ENCODE measurements at places on chromosomes 12 and 14.
A peak's percentile ranks its signal among the peaks of the same experiment; 100 is the strongest.

GRCh38 chr12:915090-915489, 34.4 kb downstream of the RAD52 start:
- DNase-seq = no peak

DNA sequence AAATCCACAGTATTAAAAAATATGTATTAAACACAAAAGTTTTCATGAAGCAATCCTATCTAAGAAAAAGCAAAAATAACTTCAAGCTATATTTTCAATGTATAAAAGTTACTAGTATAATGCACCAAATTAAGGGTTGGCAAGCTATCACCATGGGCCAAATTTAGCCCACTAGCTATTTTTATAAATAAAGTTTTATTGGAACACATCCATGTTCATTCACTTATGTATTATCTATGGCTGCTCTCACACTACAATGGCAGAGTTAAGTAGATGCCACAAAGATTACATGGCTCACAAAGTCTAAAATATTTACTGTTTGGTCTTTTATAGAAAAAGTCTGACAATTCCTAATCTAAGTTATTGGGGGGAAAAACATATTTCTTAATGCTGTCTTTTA, 17.6 kb downstream of the KLHL28 start:
- no peak for DNase-seq

- DNase-seq = no peak
These were observed 72.8 kb downstream of the ANKS1B start for GRCh38 chr12:99911967-99912366.

DNA sequence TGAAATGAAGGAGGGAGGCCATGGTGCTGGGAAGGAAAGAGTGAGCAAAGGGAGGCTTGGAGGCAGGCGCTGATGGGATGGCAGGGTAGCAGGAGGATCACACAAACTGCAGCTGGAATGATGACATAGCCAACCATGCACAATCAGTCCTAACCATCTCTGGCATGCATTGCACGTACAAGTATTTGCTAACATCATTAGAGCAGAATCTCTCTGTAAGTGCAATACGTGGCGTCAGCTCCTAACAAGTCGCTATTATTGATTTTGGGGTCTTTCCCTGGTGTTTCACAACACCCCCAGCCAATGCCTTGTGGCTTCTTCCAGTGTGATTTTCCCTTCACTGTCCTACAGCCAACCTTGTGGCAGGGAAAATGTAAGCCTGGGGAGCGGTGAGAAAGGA, 18.5 kb downstream of the BDKRB1 start:
- DNase-seq = peak; percentile 84

- DNase-seq = peak; percentile 99
These were observed 15.0 kb downstream of the KCTD10 start for GRCh38 chr12:109461846-109462756.

GRCh38 chr14:68978172-68978911, 760 bp downstream of the ACTN1 start:
- peak; percentile 54 for DNase-seq

GRCh38 chr14:76289276-76289675, 86.7 kb upstream of the ESRRB start:
- no peak for DNase-seq

DNA sequence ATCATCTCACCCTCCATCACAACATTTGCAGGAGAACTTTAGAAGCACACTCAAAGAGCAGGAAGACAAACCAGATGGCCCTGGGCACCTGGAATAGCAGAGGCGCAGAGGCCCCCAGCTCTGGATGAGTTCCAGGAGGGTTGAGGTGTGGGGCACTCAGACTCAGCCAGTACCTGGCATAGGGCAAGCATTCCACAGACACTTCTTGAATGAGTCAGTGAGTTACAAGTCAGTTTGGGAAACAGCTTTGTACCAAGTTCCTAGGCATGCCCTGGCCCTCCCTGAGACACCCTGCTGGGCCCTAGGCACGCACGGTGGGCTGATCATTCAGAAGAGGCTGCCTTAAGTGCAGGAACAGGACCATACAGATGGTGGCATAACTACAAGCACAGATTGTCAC, 54.3 kb downstream of the MAP3K9 start:
- DNase-seq = no peak

GRCh38 chr14:95547626-95548327, 12.9 kb downstream of the GLRX5 start:
- no peak for DNase-seq

- DNase-seq = no peak
These were observed 38.3 kb upstream of the CATSPERB start for GRCh38 chr14:91770185-91770584.

DNA sequence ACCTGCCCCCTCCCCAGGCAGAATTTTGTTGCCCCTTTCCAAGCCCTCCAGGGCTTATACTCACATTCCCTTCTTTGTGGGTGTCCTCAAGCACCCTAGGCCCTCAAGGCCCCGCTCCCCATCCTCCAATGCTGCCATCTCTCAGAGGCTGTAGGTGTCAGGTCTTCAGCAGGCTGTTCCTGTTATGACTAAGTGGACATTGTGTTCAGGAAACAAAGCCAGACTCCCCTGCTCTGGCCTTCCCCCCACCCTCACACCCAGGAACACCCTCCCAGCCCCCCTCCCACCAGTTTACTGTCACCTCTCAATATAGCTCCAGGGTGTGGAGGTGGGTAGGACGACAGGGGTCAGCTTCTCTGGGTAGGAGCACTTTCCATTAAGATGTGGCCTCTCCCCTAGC, 1.4 kb upstream of the MYH6 start:
- no peak for DNase-seq

All from fibroblast of gingiva (primary cell).